Adrenal gland (tissue), 19 donors: ENCODE measurements at places on chromosomes 5 and 9. TPM values are rescaled to one million over a fixed set of nuclear protein-coding genes. Genes with fewer than 3 reads are reported as not detected.

LRRC19 gene
- total RNA-seq = not detected

SOX30 gene
- not detected for total RNA-seq

TLE1 gene
- 46.6 TPM for total RNA-seq

DNA sequence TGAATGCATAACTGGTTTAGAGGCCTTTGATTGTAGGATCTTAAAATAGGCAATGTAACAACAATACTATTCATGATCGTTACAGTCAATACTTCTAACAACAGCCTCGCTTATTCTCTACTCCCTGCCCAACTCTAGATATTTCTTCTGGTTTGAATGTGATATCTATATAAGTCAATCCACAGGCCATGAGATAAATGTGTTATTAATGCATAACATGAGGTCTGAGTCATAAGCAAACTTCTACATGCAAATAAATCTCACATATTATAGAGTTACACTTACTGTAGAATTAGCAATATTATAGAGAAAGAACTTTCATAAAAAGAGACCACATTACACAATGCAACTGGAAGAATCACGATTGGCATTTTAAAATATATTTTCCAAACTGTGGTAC lies 2.9 kb upstream of the ALDOB start:
- DNase-seq = no peak

- no peak for DNase-seq
Measured at GRCh38 chr9:97076238-97076637, 37.3 kb upstream of the CTSV start.

DNA sequence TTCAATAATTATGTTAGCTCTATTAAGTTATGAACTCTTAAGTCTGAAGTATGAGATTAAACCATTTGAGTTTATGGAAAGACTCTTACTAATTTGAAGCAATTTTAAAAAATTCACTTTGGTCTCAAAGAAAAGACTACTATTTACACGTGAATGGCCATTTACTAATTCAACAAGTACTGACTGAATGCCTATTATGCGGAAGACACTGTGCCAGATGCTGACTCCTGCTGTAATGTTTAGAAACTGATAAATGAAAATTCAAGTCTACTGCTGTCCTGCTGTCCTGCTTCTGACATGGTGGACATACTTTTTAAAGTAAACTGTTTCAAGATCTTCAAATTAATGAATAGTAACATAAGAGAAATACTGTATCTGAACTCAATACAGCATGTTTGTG lies 116.2 kb downstream of the MPDZ start:
- no peak for DNase-seq
